Cerebellar nuclear complex (tissue), 1 donor: ENCODE measurements at places on chromosomes 16 and 17.

DNA sequence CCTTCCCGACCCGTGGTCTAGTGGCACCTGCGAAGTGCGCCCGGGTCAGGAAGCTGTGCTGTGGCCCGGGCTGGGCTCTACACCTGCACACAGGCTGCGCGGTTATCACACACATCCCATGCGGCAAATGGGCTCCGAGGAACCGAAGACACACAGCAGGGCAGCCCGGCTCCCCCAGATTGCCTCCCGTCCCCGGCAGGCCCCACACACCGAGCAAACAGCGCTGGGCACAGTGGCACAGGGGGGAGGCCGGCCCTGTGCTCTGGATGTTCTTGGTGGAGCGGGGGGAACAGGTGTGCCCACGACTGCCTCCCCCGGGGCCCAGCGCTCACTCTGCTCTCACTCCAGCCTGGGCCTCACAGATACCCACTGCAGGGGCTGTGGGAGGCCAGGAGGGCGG is 28.9 kb upstream of the PABPN1L start:
- DNase-seq: no peak

DNA sequence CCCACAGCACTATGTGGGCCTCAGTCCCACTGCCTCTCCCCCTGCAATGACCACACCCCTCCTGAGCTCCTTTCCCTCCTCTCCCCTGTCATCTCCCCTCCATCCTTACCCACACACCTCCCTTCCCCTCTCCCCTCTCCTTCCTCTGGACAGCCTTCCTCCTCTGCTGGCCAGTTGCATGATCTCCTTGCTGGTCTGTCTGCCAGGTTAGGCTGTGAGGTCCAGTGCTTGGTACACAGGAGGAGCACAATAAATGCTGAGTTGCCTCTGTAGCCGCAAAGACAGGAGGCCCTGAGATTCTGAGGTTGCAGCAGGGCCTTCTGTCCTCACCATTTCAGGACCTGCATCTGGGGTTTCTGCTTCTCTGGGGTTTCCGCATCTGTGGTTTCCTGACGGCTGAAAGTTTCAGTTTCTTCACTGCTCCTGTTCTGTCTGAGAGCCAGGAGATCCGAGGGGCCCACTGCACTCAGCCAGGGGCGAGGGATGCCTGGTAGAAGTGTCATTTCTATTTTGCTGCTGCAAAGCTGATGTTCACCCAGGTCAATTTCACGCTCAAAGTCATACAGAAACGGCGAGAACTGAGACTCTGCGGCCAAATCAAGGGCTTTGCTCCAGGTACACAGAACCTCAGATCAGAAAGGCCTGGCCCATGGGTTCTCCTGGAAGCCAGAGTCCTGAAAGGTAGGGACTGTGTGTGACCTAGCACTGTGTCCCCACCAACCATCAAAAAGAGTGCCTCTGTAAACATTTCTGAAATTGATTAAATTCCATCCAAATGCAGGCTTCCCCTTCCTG is 4.6 kb upstream of the SLC12A3 start:
- DNase-seq: no peak

DNA sequence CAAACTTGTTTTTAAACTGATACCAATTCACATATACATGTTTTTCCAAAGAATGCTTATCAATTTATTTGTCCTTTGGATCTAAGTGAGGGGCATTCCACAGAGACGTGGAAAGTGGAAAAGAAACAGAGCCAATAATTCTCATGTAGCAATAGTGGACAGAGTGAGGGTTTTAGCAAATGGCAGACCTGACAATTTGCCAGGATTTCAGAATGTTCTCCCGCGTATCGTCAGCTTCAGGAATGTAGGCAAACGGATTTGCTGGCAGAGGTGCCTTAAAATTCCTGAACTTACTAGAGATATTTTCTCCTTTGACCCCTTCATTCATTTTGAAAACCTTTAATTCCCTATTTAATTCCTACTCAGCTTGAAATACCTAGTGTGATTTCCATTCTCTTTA is 193.4 kb upstream of the CPHXL start:
- no peak for DNase-seq

GRCh38 chr17:76266244-76266938 is 1.2 kb downstream of the UBALD2 start:
- no peak for DNase-seq

- DNase-seq: no peak
Measured at GRCh38 chr16:4265676-4266075, 7.1 kb downstream of the TFAP4 start.

- DNase-seq: no peak
Measured at GRCh38 chr16:81545470-81546250, 101.1 kb downstream of the CMIP start.

DNA sequence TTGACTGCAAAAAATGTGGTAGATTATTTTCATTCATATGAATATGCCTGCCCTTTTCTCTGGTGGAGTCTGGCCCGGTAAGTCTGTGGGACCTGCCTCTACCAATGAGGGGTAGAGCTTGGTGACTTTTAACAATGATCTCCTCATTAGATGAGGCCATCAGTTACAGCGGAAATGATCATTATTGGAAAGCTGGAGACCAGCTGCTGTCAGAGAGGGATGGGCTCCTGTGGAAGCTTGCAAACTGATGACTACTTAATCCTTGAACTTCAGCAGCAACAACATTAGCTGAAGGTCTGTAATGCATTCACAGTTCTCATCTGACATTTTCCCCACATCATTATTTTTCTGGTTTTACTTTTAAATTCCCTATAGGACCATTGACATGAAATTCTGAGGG is 194.1 kb downstream of the CDH13 start:
- no peak for DNase-seq

DNA sequence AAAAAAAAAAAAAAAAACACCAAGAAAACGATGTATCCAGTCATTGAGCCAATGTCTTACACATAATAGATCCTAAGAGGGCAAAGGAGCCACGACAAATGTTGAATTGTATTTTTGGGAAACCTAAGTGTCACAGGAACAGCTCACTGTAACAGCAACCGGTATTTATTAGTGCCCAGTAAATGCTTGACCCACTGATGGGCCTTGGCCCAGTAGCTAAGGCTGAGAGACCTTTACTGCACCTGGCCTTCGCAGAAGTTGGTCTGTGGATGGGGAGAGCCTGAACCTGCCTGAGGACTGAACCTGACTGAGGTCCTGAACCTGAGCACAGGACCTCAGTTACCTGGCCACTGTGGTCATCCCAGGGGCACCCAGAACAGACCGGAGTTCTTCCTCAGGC is 65.0 kb upstream of the TBX2 start:
- DNase-seq: no peak

GRCh38 chr17:72843591-72843990 is 248.9 kb downstream of the SLC39A11 start:
- no peak for DNase-seq

GRCh38 chr16:31206776-31207175 is 4.2 kb upstream of the PYCARD start:
- DNase-seq: no peak

DNA sequence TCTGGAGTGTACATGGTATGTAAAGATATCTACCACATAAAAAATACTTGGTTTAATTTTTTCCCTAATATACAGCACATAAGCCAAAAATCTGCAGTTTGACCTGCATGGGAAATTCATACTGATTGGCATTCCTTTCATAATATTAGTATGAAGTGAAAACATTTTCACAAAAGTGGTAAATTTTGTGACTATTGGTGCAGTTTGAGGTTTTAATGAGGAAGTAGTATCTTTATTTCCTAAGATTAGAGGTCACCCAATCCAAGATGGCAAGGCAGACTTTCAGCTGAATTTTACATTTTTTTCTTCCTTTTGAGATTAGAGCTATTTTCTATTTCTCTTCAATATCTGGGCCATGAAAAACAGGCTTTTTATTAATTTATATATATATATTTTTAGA is 21.2 kb downstream of the METTL9 start:
- DNase-seq: no peak

GRCh38 chr16:84453061-84453752 is 51.3 kb downstream of the MEAK7 start:
- no peak for DNase-seq

- DNase-seq: no peak
Measured at GRCh38 chr17:82480318-82480717, 21.8 kb downstream of the NARF start.

- DNase-seq: no peak
Measured at GRCh38 chr16:19223235-19224170, 55.5 kb downstream of the SYT17 start.

DNA sequence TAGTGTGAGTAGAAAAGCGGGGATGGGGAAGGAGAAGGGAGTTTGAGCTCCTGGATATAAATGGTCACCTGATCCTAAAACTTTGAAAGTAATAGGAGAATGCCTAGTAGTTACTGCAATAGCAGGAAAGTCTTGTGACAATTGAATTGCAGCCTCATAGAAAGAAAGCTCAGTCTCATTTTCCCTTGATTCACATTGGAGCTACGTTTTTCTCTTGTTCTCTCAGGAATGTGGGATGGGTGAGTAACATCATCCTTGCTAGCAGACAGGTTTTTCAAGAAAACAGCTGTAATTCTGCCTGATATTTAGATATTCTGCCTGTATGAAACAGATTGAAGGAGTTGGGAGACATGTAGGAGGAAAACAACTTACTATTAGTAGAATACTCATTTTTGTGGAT is 25.3 kb downstream of the SF3B3 start:
- DNase-seq: no peak

GRCh38 chr17:67221062-67221998 is 23.7 kb downstream of the HELZ start:
- no peak for DNase-seq

- DNase-seq: no peak
Measured at GRCh38 chr16:50684823-50685461, 3.8 kb upstream of the SNX20 start.

DNA sequence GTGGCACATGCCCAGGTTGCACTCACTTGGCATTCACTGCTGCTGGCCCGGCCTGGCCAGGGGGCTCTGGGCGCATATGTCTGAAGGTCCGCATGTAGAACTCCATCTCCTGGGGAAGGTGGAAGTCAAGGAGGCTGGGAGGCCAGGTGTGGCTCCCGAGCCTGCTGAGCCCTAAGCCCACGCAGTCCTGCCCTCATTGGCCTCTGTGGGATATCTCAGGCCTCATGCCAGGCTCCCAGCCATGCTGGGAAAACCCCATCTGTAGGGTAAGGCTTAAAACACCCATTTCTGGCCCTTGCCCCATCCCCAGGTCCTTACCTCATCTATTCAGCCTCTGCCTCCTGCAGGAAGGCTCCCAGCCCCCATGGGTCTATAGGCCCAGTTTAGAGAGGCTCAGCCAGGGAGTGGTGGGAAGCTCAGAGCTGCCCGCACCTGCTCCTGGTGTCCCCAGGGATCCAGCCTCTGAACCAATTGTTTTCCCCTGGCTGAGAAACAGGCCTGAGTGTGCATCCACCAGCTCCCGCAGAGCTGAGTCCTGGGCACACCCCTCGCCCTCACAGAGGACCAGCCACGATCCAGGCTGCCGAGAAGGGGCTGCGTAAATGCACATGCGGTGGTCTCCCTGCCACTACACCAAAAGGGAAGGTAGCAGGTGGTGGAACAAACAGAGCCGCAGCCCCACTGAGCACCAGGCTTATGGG is 2.3 kb upstream of the TPPP3 start:
- DNase-seq: no peak

GRCh38 chr17:58323366-58324055 is 5.1 kb downstream of the TSPOAP1 start:
- DNase-seq: no peak

GRCh38 chr17:69447726-69448125 is 33.2 kb downstream of the MAP2K6 start:
- DNase-seq: no peak

DNA sequence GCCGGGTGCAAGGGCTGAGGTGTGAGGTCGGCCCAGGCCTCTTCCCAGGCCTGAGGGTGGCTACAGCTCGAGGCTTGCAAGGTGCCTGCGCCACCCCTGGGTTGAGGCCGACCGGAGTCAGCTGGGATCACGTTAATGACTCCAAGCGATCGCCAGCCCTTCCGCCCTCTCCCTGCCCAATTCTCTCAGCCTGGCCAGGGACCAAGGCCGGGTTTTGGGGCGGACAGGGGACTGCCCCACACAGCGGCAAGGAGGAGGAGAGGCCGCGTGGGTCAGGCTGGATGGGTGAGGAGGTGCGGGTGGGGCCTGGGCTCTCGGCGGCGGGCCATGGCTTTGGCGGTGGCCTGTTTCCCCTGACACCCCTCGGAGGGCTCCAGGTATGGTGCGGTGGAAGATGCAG is 3.2 kb upstream of the WDR24 start:
- no peak for DNase-seq

- no peak for DNase-seq
Measured at GRCh38 chr17:72448019-72448418, 327.2 kb downstream of the SOX9 start.

DNA sequence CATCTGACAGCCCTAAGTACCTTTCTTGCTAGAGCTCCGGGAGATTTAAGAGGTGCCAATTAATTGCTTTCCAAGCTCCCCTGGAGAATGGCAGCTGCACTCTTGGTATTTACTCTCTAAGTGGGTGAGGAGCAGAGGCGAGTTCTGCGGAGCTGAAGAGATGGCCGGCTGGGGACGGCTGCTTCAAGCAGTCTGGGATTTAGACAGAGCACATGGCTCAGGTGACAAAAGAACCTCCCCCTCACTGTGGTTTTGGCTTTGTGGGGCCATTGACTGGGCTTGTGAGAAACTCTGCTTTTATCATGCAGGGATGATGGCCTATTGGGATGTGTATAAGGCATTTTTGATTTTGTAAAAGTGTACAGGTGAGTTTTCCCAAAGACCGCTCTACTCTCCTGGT is 239.3 kb upstream of the EEF2KMT start:
- DNase-seq: no peak

- no peak for DNase-seq
Measured at GRCh38 chr17:3755335-3756030, 31.8 kb downstream of the HASPIN start.

DNA sequence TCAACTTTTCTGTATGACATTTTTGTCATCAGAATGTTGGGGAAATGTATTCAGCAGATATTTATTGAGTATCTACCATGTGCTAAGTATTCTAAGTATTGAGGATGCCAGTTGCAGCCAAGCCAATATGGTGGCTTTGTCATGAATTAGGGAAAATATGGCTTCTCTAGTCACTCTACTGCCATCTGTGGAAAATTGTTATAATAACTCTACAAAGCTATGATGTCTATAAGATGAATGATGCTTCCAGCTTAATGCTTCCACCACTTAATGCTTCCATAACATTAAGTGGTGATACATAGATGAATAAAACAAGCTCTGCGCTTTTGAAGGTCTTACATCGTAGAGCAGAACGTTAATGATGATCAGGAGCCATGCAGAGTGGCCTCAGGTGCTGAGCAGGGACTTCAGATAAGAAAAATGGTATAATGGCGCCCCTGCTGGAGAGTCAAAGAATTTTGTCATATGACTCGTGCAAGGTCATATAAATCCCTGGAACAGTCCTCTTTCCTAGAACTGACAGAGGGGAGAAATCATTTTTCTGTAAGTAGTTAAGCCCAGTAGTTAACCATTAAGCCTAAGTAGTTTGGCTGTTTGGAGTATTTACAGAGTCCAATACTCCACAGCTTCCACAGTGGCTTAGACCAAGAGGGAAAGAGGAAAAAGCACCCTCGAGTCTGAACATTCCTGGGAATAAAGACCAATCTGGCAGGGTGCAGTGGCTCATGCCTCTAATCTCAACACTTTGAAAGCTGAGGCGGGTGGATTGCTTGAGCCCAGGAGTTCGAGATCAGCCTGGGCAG is 2.7 kb upstream of the TMIGD1 start:
- DNase-seq: no peak
